HS-27A (cell line): ENCODE measurements at places on chromosomes 13 and 19.

DNA sequence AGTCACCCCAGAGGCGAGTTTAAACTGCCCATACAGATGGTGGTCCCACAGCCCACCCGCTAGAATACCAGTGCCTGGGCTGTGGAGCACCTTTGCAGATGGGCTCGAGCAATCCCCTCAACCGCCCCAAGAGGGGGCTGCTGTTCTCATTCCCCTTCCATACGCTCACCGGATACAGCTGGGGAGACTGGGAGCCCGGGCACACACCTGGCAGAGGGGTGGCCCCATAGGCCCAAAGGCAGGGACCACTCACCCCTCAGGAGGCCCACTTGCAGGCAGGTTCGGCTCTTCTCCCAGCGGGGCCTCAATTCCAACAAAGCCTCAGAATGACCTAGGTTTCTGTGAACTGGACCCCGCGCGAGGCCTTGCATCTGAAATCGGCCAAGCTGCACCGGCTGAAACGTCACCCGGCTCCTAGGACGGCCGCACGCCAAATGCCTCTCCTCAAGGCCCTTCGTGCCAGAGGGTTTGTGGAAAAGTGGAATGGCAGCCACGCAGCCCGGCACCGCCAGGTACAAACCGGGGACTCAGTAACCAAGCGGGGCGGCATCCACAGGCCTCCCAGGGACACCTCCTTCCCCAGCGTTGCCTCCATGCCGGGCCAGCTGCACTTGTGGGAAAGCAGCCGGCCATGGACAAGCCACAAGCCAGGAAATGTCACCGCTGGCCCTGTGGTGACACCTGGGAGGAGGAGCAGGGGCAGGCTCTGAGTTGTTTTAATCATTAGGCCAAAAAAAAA is 18.7 kb downstream of the MLLT1 start:
- no peak for DNase-seq

GRCh38 chr19:29013325-29013724 is 199.6 kb downstream of the UQCRFS1 start:
- DNase-seq: no peak

GRCh38 chr19:4183967-4184717 is 1.7 kb downstream of the ANKRD24 start:
- DNase-seq: no peak

DNA sequence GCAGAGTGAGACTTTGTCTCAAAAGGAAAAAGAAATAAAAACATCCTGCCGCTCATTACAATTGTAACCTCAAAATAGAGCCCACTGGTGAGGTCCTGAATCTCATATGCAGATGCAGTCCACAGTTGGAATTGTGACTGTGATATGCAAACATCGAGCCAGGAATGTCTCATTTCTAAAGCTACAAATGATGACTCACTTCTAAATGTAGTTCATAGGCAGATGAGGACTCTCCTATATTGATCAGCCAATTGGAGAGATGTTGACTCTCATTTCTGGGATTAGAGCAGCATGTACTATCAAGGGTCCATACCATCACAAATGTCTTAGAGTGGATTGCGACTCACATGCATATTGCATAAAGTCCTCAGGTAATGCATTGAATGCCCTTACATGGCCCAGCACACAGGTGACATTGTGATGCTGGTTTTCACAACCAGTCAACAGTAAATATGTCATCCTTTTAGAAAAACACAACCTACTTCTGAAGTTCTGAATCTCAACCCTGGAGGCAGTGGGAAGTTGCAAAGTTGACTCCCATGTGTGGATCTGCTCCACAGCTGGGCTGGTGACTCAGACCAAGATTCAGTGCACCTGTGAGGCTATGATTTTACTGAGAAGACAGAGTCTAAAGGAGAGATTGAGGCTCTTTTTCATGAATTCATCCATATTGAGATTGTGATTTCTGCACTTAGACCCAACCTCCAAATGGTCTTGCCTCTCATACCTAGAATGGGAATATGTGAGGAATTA is 16.9 kb upstream of the ZNF254 start:
- DNase-seq: no peak
